ENCODE measurements at places on chromosomes 11 and 22.

GRCh38 chr11:86152006-86152862, 83.3 kb upstream of the PICALM start:
- DNase-seq: no peak

DNA sequence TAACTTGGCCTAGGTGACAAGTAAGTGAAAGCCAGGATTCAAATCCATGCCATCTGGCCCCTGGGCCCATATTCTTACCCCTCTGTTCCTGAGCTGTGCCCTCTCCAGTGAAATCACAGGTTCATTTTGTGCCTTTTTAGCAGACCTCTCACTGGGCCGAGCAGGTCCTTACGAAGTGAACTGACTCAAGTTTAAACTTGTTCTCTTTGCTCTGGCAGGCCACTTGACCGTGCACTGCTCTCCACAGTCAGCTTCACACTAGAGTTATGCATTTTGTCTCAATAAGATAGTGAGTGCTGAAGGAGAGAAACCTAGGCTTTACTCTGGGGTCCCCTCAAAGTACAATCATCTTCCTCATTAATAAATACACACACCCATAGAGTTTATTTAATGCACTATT, 40.7 kb downstream of the ARFGAP3 start:
- no peak for DNase-seq

- DNase-seq: no peak
These were observed 17.4 kb upstream of the FLRT1 start for GRCh38 chr11:64018310-64018709.

GRCh38 chr22:30275625-30276024, 9.0 kb upstream of the OSM start:
- no peak for DNase-seq

DNA sequence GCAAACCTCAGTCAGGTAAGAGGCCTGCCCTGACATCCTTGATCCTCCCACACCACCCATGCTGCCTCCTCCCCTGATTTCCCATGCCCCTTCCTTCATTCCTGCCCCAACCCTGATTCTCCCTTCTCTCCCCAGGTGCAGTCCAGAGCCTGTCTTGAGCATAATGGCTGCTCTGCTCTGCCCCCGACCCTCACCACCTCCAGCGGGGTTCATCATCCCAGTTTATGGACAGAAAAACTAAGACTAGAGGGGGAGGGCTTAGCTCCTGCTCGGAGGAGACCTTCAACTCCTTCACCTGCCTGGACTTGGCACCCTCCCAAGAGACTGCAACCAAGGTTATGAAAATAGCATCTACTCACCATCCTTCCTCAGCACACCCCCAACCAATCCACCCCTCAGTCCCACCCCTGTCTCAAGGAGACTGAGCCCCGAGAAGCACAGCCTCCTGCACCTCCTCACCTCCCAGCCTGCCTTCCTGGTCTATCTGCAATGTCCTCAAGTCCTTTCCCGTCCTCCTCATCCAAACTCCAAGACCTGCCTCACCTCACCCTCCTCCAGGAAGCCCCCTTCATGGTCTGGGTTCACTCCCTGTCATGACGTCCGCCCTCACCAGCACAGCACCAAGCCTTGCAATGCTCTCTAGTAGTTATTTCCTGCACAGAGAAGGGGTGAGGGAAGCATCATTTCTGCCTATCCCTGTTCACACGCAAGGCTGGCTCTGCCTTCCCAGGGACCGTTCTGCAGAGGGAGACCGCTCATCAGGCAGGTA, 103.1 kb downstream of the PDE2A start:
- DNase-seq: no peak

DNA sequence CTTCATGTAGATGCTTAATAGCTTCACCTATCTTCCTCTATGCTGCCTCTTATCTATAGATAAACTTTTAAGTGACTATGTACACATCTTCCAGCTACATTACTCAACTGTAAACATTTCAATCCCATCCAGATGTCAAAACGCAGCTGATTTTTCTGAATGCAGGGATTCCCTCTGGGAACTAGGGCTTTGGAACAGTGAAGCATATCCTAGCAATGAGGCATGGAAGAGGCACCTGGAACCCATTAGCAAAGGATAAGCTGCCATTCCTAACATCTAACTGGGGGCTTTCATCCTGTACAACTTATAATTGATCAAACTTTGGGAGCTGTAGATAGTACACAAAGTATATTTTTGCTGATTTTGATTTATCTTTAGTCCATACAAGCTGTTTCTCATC, 40.8 kb upstream of the OPCML start:
- no peak for DNase-seq

GRCh38 chr11:91921974-91922373, 302.6 kb upstream of the FAT3 start:
- no peak for DNase-seq

DNA sequence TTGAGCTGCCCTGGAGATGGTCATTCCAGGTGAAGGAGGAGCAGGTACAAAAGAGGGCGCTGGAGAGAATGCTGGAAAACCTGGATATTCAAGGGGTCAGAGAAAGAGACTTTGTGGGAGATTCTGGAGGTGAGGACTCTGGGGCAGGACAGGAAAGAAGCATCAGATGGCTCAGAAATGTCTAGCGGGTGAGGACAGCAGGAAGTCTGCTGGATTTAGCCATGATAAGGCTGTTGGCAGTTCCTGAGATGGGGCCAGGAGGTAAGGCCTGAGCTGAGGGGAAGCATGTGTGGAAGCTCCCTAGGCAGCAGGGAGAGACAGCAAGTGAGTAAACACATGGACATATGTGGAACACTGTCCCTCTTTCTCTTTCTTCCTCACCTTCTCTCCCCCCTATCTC, 1.5 kb downstream of the UPB1 start:
- no peak for DNase-seq

GRCh38 chr11:22552885-22553284, 72.7 kb downstream of the FANCF start:
- no peak for DNase-seq

GRCh38 chr11:41074318-41074717, 385.1 kb downstream of the LRRC4C start:
- no peak for DNase-seq

DNA sequence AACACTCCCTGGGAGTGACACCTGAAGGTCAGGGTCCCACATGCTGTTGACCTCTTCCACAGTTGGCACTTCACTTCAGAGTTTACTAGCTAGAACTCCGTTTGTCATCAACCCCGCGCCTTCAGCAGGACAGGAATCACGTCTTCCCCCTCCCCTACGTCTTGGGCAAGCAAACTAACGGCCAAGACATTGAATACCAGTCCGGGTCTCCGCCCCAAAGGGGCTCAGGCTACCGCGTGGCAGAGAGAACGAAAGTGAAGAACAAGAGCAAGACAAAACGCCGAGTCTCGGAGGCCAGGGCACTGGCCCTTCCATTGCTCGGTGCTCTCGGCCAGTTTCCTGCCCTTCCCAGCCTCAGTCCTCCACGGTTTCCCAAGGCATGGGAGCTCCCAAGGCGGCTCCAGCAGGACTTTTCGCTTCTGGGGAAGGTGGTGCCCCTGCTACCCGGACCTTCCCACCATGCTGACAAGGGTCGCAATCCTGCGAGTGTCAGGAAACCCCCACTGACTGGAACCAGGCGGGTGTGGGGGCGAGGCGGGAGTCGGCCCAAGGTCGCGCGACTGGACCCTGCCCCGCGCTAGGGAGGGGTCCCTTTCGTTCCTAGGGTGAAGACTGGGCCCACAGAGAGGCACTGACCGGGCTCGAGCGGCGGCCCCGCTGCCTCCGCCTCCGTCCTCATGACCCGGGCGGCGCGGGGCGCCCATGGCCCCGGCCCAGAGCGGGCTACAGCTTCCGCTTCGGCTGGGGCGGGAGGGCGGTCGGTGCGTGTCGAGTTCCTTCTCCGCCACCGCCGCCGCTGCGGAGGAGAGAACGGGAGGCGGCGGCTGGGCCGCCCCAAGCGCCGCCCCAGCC, at the start of gene GUCD1:
Gene GUCD1, minus strand, starts transcription at position 826 of the 852 bp plus-strand sequence. Its CDS starts 147 bp downstream, at position 679.
- no peak for DNase-seq

DNA sequence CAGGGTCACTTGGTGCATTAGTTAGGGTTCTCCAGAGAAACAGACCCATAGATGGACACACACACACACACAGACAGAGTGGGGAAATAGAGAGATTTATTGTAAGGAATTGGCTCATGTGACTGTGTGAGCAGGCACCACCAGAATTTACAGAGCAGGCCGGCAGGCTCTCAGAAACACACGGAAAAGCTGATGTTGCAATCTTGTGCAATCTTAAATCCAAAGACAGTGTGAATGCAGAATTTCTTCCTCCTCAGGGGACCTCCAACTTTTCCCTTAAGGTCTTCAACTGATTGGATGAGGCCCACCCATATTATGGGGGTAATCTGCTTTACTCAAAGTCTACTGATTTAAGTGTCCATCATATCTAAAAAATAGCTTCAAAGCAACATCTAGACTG, 49.8 kb downstream of the APIP start:
- no peak for DNase-seq

DNA sequence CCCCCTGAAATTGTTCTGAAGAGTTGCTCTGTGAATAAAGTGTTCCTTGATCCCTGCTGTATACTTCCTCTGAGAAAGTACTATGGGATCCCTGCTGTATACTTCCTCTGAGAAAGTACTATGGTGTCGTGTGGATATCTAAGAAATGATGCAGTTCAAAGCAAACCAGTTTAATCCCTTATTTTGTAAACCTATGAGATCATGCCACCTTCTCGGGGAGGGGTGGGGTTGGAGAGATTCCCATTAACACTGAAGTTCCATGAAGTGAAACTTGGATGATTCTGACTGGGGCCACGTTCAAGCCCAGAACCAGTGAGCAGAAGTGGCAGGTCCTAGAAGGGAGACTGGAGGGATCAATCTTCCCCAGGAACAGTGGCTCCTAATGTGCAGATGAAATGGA, 13.0 kb upstream of the TP53AIP1 start:
- no peak for DNase-seq

DNA sequence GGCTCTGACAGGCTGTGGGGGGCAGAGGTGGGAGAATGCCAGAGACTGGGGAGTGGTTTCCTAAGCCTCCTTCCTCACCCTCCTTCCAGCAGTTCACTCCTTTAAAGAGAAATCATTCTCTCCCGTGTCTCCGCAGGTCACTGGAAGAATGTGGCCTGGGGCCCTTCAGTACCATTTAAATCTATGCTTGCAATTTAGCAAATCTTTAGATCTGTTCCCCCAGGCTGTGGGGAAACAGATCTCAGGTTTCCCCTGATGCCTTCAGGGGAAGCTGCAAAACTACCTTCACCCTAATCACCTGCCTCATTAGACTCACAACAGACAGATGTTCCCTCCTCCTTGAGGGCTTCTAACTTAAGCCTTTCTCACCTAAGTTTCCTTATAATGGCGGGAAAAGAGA, 55.3 kb downstream of the KIRREL3 start:
- DNase-seq: no peak

DNA sequence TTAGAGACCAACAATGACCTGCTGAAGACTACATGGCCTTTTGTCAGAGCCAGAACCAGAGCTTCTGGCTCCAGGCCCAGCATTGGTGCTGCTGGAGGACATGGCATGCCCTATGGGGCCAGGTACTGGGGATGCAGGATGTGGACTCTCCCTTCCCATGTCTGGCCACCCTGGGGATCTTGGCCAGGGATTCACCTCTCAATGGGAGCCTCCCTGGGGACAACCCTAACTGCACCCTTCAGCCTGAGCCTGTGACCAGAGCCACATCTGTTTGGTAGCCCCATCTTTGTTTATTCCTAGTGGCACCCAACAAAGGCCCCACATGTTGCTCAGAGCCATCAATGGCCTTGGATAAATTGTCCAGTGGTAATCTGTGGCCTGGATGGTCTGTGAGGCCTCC, 5.8 kb downstream of the KLHL35 start:
- no peak for DNase-seq

DNA sequence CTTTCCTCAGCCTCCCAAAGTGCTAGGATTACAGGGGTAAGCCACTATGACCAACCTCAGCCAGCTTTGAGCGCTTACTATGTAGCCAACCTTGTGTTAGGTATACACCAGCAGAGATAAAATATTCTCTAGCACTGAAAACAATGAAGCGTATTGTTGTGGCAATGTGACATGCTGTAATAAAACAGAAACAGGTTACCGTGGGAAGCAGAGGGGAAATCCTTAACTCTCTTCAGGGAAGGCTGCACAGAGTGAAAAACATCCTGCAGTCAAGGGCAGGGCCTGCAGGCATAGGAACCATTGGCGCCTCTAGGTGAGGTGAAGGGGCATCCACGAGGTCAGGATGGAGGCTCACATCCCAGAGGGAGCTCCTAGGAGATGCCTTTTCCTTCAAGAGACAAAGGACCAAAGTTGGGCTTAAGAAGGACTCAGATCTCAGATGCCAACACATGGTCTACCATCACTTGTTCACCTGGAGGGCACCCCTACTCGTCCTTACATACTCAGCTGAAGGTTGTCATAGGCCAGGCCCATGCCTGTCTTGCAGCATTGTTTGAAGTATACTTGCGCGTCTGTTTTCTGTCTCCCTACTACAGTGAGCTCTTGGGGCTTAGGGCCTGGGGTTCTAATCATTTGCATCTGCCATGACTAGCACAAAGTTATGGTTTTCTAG, 8.0 kb downstream of the POLD4 start:
- no peak for DNase-seq

- peak; percentile 83 for DNase-seq
These were observed 19.3 kb downstream of the RRP7A start for GRCh38 chr22:42500161-42500835.

- no peak for DNase-seq
These were observed 32.7 kb downstream of the NARS2 start for GRCh38 chr11:78542007-78542406.

GRCh38 chr11:128146926-128147605, 440.3 kb downstream of the ETS1 start:
- no peak for DNase-seq

GRCh38 chr11:103013421-103013820, 57.9 kb upstream of the MMP13 start:
- DNase-seq: no peak

DNA sequence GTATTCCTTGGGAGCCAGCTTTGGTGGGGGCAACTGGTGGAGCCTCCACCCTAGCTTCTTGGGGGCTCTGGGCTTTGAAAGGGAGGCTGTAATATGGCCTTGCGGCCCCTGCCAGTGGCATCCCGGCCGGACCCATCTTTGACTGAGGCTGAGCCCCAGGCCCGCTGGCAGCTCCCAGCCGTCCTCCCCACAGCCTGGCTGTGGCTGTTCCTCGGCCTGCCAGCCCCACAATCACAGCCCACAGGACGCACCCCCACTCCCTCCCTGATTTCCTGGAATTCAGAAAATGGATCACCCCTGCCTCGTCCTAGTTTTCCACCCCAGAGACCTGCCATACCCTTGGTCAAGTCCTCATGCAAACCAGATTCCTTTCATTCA, 23.2 kb downstream of the SERPINH1 start:
- no peak for DNase-seq

Data from brain (organoid and tissue), 16 donors.